ENCODE measurements at places on chromosomes 7 and 10.

GRCh38 chr7:2872296-2872874 lies 28.3 kb upstream of the GNA12 start:
- DNase-seq: no peak

DNA sequence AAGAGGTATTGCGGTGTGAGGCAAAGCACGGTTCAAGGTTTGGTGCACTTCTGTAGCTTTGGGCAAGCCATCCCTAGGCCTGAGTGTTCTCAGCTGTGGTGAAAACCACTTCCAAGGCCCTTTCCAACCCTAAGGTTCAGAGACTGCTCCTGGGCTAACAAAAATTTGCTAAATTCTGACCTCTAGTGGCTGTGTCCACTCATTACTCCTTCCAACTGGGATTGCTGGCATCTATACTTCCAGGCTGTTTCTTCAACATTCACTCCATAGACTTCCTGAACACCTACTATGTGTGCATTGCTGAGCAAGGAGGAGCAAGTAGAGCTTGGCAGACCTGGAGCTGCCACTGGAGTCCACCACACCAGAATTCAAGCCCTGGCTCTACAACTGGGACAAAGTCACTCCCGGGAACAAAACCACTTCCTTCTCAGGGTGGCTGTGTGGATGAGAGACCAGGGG lies 29.3 kb upstream of the SH3PXD2A start:
- DNase-seq: no peak

DNA sequence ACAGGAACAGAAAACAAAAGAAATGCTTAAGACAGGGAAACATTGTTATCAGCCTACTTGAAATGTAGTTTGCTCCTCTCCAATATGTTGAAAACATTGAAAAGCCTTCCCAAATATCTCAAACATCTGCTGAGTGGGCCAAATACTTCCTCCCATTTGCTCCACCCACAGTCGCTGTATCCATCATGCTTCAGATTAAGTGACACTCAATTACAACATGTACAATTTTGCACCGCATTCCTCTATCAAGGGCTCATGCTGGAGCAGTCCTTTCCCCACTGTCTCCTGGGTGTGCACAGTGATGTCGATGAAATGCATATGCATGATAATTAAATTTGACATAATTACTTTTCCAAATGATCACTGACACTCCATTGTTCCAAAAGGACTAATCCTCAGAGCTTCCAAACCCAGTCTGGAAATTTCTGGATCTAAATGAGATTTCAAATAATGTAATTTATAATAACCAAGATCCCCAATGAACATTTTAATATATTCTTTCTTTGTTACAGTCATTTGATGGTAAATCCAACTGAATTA lies 604.6 kb downstream of the GRID1 start:
- no peak for DNase-seq

- no peak for DNase-seq
These were observed 225.1 kb downstream of the GATA3 start for GRCh38 chr10:8279598-8279997.

DNA sequence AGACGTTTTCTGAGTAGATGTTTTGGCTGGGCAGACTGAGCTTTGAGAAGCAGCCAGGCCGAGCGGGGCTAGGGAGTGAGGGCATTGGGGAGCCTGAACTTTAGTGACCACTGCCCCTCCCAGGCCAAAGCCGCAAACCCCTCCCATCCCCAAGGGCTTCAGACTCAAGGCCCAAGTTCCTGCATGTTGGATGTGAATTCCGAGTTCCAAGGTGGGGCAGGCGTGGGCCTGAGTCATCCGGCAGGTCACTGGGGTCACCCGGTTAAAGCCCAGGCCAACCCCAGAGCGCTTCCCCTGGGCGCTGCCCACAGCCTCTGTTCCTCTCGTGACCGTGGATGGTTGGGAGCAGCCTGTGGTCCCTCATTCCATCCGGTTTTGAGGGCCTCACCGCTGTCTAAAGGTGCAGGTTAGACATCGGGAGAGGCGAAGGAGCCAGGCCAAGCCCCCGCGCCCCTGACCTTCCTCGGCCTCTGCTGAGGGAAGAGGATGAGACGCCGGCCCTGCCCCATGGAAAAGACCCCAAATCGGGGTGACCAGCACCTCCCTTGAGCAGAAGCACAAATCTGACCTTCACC lies 6.9 kb upstream of the PDGFA start:
- DNase-seq: no peak

GRCh38 chr10:91652364-91652763 lies 19.5 kb upstream of the PPP1R3C start:
- DNase-seq: no peak

DNA sequence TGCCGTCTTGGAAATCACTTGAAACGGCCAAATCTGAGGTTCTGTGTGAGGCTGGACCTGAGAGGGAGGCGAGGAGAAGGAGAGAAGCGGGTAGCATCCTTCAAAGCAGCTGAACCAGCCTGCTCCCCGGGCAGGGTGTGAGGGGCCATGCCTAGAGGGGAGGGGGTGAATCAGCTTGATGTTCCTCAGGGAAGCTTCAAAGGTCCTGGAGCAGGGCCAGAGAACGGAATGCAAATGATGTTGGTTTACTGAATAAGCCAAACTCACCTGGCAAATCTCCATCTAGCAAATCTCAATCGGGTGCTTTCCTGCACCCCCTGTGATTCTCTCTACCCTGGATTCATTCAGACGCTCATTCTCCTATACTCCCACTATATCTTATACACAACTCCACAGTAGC lies 226.9 kb downstream of the WDR11 start:
- DNase-seq: no peak

DNA sequence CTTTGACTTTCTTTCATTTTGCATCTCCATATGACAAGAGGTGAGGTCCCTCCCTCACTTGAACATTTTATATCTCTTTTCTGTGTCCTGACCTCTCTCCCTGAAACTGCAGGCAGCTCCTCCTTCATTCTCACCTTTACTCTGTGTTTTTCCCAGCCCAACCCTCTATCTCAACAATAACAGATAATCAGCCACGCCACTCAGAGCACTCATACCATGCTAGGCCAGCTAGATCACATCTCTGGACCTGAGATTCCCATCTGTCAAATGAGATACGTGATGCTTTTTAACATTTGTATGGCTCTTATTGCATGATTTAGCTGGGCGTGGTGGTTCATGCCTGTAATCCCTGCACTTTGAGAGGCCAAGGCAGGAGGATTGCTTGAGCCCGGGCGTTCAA lies 63.1 kb upstream of the PDCD4 start:
- DNase-seq: no peak

- DNase-seq: no peak
These were observed 94.0 kb downstream of the SORBS1 start for GRCh38 chr10:95467162-95467599.

GRCh38 chr7:25628446-25628845 lies 400.2 kb upstream of the NPVF start:
- no peak for DNase-seq

- DNase-seq: no peak
These were observed 463.6 kb upstream of the FOXK1 start for GRCh38 chr7:4218481-4218880.

DNA sequence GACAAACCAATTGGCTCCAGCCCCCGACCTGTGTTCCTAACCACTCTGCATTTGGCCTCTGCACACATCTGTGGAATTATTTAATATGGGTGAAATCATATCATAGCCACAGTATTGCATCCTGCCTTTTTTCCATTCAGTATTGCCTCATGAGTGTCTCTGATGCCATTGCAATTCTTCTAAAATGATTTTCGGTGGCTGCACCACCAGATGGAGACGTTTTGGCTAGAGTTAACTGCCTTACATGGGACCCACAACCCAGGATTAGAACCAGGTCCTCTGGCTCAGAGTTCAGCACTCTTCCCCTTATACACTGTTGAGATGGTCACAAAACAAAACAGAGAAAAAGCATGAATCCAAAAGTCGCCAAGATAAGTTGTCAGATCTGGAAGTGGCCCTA lies 180.8 kb downstream of the EMX2 start:
- no peak for DNase-seq

DNA sequence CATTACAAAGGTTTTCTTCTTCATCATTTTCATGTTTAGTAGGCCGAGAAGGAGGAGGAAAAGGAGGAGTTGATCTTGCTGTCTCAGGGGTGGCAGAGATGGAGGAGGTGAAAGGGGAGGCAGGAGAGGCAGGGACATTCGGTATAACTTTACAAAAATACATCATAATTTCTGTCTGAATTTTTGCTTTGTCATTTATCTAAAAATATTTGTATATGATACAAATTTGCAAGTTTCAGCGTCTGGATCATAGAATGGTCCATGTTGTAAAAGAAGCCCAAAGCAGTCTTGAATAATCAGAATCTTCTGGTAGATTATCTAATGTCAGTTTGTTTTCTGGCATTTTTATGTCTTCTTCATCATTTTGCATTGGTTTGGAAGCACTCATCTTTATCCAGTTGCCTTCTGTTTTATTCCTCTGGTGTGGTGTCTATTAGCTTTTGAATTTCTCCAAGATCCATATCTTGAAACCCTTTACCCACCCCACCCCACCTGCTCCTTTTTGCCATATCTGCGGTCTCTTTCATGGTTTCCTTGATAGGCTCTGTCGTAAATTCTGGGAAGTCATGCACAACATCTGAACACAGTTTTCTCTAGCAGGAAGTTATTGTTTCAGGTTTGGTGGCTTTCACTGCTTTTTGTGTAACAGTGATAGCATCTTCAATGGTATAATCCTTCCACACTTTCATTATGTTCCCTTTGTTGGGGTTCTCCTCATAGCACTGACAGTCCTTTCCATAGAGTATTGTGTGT lies 95.0 kb downstream of the ST7 start:
- no peak for DNase-seq

GRCh38 chr7:113349339-113349738 lies 231.0 kb upstream of the SMIM30 start:
- DNase-seq: no peak

- no peak for DNase-seq
These were observed 43.7 kb downstream of the SGCE start for GRCh38 chr7:94612253-94612652.

GRCh38 chr7:25408876-25409275 lies 180.6 kb upstream of the NPVF start:
- no peak for DNase-seq

GRCh38 chr10:78263521-78263988 lies 229.9 kb downstream of the RPS24 start:
- no peak for DNase-seq

- DNase-seq: no peak
These were observed 5.7 kb downstream of the PPIF start for GRCh38 chr10:79353000-79353406.

- no peak for DNase-seq
These were observed 21.5 kb downstream of the SPAG6 start for GRCh38 chr10:22366771-22367170.

GRCh38 chr7:32761451-32762205 lies 129.9 kb downstream of the KBTBD2 start:
- DNase-seq: no peak

GRCh38 chr10:3886641-3887251 lies 101.7 kb upstream of the KLF6 start:
- no peak for DNase-seq

DNA sequence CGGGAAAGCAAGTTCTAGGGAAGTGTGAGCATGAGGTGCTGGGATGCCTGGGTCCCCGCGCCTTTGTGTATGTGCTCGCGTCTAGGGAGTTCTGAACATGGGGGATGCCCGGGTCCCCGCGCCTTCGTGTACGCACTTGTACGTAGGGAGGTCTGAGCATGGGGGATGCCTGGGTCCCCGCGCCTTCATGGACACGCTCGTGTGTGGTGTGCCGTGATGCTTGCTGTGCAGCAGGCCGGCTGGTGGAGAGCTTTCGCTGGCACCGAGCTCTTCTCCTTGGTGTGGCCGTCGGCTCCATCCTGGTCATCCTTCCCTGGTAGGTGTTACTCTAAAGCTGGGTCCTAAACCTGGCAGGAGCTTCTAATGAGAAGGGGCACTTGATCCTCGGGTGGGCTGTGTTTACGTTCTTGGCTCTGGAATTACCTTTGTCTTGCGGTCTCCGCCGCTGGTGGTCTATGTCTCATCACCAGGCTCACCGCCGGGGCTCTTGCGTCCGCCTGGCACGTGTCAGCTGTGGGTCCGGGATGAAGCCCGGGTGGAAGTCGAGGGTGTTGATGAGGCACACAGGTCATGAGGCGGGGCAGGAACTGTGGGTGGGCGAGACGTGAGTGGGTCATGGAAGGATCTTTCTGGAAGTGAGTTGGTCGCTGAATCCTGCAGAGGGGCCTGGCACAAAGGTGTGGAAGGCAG lies 63.5 kb downstream of the DNAJB6 start:
- DNase-seq: no peak

DNA sequence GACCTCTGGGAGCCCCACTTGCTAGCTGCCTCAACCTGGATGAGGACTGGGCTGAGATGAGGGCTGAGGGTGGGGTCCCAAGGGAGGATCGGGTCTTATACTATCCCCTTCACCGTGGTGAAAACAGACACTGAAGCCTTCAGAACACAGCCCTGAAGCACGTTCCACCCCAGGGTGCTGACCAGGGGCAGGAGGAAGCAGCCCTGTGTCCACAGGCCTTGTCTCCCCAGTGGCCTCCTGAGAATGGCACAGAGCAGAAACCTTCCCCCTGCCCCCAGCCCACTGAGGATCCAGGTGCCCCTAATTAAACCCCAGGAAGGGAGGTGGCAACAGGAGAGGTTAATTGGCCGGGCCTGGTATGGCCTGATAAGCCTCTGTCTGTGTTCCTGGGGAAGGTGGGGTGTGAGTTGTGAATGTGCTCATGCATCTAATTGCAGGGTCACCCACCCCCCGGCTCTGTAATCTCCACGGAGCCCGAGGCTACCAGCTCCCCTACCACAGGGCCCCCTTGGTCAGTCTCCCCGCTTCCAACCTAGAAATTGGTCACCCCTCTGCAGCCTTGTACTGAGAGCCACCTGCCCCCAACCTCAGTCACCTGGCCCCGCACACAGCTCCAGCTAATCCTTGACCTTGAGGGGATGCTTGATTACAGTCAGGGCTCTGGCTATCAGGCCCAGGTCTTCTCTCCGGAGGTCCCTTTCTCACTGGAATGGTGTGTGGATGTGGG lies 159.0 kb upstream of the UNC5B start:
- DNase-seq: no peak

- DNase-seq: no peak
These were observed 75.8 kb downstream of the C1GALT1 start for GRCh38 chr7:7257899-7258692.

GRCh38 chr7:12358694-12359093 lies 45.0 kb downstream of the VWDE start:
- DNase-seq: no peak

- no peak for DNase-seq
These were observed 102.6 kb downstream of the TPST1 start for GRCh38 chr7:66307591-66308215.

GRCh38 chr10:79979976-79980687 lies 31.2 kb upstream of the SFTPD start:
- DNase-seq: no peak

DNA sequence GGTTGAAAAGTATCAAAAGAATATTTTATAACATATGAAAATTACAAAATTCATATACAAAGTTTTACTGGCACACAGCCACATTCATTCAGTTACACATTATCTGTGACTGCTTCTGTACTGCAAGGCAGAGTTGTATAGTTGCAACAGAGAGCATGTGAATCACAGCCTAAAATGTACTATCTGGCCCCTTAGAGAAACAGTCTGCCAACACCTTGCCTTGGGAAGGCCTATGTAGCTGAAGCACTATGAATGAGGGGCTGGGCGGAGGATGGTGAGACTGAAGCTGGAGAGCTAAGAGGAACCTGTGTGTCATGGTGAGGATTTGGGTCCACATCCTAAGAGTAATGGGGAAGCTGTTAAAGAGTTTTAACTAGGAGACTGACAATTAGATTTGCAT lies 35.7 kb downstream of the PDZD8 start:
- DNase-seq: no peak

- DNase-seq: no peak
These were observed 156.4 kb downstream of the PRPF18 start for GRCh38 chr10:13743101-13743693.

Data from stimulated activated CD8-positive, alpha-beta memory T cell treated with anti-CD3 and anti-CD28 coated beads, Interleukin-4, amount 100 ng/mL, for 24 hours (primary cell).